ENCODE measurements at places on chromosomes 1 and 21. TPM values are rescaled to one million over a fixed set of nuclear protein-coding genes. Genes with fewer than 3 reads are reported as not detected.

CAMK2N1 gene
- total RNA-seq: 58.0 TPM

MAP1LC3C gene
- not detected for total RNA-seq

CD48 gene
- not detected for total RNA-seq

LIN9 gene
- total RNA-seq: 7.1 TPM

KCNK2 gene
- total RNA-seq: 0.08 TPM

TMPRSS15 gene
- not detected for total RNA-seq

MNDA gene
- total RNA-seq: not detected

PTCH2 gene
- total RNA-seq: 0.23 TPM

C1orf141 gene
- not detected for total RNA-seq

LORICRIN gene
- not detected for total RNA-seq

CR1L gene
- 0.15 TPM for total RNA-seq

S100A14 gene
- 0.23 TPM for total RNA-seq

NPHS2 gene
- total RNA-seq: not detected

IL23R gene
- not detected for total RNA-seq

ADORA3 gene
- not detected for total RNA-seq

PKP1 gene
- 0.02 TPM for total RNA-seq

FNDC5 gene
- total RNA-seq: 0.20 TPM

LRRC71 gene
- total RNA-seq: 0.15 TPM
